ENCODE measurements at places on chromosomes 13 and 19.
A peak's percentile ranks its signal among the peaks of the same experiment; 100 is the strongest.

DNA sequence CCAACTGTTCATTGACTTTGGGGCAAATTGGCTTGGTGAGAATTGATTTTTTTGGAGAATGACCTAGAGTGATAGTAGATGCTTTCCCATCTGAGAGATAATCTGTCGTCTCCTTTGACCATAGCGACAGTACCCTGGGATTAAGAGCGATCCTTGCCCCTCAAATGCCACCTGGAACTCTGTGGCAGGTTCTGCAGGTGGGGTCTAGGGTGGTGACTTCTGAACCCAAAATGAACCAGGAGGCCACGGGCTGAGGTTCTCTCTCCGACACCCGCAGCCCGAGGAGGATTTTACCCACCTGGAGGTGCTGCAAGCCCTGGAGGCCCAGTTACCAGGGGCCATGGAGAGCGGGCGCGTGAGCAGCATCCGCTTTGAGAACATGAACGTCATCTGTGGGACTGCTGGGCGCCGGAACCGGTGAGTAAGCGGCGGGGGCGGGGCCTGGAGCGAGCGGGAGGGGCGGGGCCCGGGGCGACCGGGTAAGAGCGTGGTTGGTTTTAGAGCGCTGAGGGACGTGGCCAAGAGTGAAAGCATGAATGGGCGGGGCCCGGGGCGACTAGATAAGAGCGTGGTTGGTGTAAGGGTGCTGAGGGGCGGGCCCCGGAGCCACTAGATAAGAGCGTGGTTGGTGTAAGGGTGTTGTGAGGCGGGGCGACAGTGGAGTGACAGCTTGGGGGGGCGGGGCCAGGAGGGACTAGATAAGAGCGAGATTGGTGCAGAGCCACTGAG lies 8.6 kb downstream of the C19orf81 start:
- DNase-seq: no peak

GRCh38 chr13:93767180-93767916 lies 540.7 kb downstream of the GPC6 start:
- DNase-seq: no peak

GRCh38 chr13:34346626-34347025 lies 528.7 kb downstream of the RFC3 start:
- DNase-seq: no peak

DNA sequence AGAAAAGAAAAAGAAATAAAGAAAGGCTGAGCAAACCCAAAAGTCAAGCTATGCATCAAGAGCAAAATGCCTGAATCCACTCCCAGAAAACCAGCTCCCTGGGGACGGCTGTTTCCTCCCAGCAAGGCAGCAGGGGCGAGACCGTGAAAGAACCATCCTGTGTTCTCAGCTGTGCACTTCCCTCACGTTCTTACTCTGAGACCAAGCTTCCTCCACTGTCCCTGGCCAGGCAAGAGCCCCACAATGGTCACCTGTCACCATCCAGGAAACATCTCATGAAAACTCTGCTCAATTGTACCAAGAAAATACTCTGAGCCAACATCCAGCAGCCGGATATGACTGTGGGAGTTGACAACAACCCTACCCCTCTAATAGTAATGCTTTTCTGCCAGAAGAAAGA lies 22.9 kb downstream of the RAB20 start:
- no peak for DNase-seq

DNA sequence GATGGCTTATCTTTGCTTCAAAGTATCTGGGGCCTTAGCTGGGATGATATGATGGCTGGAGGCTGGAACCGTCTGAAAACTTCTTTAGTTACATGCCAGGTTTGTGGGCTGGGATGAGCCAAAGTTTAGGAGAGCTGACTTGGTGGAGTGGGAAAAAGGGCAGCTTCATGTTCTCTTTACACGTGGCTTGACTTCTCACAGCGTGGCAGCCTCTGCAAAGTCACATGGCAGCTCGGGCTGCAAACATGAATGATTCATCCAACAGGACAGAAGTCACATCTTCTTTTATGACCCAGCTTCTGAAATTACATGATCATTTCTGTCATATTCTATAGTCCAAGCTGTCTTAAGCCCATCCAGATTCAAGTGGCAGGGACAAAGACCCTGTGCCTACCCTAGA lies 176.0 kb downstream of the OLFM4 start:
- DNase-seq: no peak

DNA sequence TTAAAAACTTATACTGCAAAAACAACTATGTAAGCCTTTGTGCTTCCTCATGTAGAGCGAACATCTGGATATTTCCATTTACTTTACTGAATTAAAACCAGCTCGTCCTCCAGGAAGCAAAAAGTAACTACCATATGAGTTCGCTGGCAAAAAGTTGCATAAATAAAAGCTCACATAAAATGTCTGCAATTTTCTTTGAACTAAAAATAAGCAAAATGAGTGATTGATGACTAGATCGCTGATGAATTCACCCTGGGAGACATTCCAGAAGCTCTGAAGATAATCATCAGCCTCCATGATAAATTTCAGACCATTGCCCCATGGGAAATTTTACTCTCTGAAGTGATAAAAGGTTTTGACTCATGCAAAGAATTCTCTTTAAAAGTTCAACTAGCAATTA lies 67.3 kb upstream of the SACS start:
- DNase-seq: no peak

DNA sequence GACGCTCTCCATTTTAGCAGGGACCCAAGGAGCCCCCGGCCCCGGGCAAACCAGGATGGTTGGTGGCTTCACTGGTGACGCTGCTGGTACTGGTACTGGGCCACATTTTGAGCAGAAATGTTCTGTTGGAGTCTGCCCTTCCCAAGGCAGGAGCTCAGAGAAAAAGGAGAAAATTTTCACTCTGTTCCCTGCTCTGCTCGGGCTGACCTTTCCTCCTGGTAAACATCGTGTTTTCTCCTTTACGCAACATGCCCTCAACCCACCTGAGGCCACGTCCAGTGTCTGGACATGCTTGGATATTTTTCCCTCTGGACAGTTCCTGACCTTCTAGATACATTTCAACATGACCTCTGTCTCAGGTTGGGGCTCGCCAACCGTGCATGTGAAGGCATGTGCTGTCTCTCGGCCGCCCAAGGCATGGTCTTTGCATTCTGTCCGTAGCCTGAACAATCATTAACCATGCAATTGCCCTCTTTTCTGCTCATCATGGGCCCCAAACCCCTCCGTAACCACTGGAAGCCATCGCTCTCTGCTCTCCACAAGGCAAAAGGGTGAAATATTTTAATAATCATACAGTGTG lies 115.2 kb upstream of the PEG3 start:
- DNase-seq: no peak

DNA sequence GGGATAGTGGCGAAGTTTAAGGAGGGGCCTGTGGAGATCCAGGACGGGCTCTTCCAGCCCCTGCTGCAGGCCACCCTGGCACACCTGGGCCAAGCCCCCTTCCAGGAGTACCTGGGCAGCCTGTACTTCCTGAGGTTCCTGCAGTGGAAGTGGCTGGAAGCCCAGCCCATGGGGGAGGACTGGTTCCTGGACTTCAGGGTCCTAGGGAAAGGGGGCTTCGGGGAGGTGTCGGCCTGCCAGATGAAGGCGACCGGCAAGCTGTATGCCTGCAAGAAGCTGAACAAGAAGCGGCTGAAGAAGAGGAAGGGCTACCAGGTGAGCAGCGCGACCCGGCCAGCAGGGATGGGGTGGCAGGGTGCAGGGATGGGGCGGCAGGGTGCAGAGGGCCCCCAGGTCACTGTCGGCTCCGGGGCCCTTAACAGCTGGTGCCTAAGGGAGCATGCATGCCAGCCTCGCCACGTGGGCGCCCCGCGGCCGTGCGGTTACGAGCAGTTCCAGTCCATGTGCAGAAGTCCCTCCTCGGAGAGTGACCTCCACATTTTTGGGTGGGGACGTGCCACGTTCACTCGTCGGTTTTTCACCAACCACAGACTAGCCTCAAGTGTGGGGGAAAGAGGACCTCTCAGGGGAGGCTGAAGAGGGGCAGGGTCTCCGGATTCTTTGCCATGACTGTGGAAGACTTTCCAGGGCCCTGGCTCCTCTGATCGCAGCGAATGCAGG lies 912 bp downstream of the GRK1 start:
- no peak for DNase-seq

GRCh38 chr13:77274126-77274525 lies 52.8 kb downstream of the MYCBP2 start:
- no peak for DNase-seq

DNA sequence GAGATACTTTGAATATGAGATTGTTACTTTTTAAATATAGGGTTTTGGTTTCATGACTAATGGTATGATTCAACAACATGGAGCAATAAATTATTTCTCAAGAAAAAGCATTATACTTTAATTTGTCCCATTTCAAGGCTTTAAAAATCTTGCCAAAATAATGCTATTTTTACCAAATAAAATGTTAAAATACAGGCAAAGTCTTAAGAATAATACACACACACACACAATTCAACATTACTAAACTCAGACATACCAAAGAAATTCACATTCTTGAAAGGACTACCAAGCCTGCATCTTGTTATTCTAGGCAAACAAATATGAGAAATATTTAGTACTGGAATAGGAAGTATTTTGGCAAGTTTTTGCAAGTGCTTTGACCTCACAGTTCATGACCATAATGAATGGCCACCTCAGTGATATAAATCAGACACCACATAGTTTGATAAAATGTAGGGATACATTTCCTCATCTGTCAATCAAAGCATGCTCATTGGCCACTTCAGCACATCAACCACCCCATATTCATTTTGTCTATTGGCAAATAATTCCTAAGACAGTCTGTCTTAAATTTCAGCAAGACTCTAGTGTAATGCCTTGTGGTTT lies 107.2 kb downstream of the NALCN start:
- DNase-seq: no peak

- DNase-seq: no peak
Measured at GRCh38 chr19:56142087-56142787, 1.1 kb downstream of the ZNF444 start.

GRCh38 chr19:32201636-32202051 lies 143.8 kb upstream of the ZNF507 start:
- DNase-seq: no peak

DNA sequence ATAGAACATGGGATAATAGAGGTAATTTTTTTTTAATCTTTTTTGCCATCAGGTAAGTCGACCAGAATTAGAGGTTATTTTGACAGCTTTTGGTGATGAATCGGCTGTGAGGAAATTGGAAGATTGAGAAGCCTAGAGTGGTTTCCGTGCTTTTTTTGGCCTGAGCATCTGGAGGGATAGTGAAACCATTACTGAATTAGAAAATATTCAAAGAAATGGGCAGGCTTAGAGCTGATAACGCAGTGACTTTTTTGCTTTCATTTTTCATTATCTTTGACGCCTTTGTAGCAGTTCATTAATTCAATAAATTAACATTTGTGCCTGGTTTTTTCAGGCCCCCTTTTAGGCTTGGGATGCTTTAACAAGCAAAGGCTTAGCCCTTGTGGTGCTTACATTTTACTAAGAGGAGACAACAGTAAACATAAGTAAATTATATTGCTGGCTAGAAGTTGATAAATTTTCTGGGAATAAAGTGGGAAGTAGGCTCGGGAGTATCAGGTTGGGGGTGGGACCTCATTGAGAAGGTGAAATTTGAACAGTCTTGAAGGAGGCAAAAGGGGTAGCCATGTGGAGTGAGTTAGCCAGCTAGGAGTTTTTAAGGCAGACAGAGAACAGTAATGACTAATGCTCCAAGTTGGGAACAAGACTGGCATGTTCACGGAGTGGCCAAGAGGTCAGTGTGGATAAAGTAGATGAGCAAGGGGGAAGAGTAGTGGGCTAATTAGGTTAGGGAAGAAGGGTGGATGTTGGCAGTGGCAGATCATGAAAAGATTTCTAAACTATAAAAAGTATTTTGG lies 36.5 kb downstream of the GTF2F2 start:
- DNase-seq: no peak

GRCh38 chr19:33214596-33214995 lies 11.1 kb downstream of the SLC7A10 start:
- peak; percentile 23 for DNase-seq

DNA sequence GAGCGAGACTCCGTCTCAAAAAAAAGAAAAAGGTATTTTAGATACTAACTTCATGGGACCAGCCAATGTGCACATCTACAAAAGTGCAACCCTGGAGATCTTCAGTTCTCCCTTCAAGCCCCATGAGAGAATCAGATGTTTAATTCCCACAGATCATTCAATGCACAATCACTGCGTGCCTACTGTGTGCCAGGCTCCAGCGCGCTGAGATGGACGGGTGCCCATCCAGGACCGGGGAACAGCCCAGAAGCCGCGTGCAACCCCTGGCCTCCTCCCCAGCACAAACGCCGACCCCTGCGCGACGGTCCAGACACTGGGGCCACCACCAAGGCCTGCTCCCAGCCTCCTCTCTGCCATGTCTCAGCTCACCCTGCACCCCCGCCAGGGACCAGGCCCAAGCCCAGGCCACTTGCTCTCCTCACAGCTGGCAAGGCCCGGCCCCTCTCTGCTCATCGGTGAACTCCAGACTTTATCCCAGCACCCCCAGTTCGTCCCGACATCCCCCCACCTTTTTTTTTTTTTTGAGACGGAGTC lies 5.3 kb downstream of the BTBD2 start:
- DNase-seq: no peak

- DNase-seq: no peak
Measured at GRCh38 chr13:34040863-34041262, 222.9 kb downstream of the RFC3 start.

DNA sequence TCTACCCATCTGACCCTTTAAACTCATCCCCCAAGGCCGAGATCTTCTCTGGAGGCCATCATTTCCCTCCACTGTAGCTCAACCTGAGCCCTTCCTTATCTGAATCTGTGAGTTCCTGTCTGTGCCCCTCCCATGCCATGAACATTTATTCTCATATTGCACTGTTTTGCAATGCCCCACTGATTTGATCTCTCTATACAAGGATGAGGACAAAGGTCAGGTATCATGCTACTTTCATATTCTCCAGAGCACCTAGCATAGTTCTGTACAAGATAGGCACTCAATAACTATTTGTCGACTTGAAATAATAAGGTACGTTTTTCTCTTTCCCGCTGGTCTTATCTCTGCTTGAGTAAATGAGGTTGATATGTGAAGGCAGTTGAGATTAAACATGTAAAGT lies 135.5 kb downstream of the KLF5 start:
- no peak for DNase-seq

DNA sequence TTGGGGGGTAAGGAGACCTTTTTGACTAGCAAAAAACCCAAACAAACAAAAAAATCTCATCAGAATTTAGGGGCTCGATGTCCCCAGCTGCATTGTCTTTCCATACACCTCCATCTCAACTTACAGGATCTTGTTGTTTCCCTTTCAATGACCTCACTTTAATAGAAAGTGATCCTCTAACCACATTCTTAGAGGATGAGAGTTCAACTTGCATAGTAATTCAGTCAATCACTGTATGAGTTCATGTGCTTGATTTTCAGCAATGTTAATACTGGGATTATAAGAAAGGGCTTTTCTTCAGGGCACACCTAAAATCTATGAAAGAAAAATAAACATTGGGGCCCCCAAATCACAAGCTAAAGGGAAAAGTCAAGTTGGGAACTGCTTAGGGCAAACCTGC lies 1512.0 kb downstream of the SLITRK1 start:
- no peak for DNase-seq

DNA sequence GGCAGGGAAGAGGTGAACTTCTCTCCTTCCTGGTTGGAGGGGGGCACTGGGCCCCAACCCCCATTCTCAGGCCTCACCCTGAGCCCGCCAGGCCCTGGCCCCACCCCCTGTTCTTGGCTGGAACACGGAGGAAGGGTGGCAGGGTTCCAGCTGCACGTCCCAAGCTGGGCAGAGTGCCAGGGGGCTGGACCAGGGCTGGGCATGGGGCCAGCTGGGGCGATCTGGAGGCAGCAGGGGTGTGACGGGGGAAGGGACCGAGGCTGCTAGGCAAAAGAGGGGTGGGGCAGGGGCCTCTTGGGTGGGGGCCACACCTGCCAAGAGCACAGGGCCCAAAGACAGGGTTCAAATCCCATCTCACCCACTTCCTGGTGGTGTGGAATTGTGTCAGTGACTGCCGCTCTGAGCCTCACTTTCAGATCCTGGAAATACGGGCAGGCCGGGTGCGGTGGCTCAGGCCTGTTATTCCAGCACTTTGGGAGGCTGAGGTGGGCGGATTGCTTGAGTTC lies 2.2 kb downstream of the HIF3A start:
- peak; percentile 98 for DNase-seq

All from COR-L47 (cell line).